ENCODE measurements at places on chromosomes 7 and 10.

- DNase-seq = no peak
Measured at GRCh38 chr7:47681249-47681810, 99.4 kb upstream of the TNS3 start.

DNA sequence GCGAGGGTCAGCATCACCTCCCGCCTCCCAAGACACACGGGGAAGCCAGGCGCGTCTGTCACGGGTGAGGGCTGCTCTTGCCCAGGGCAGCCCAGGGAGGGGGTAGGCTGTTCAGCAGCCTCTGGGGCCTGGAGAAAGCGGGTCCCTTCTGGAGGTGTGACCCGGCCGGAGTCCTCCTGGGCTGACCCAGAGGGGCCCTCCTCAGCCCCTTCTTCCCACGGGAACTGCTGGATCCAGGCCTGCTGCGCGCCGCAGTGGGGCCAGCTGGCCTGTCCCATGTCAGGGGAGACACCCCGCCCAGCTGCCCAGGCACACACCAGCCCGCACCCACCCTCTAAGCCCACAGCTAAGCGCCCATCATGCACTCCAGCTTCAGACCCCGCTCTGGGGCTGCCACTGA, 41.8 kb downstream of the INSIG1 start:
- no peak for DNase-seq

DNA sequence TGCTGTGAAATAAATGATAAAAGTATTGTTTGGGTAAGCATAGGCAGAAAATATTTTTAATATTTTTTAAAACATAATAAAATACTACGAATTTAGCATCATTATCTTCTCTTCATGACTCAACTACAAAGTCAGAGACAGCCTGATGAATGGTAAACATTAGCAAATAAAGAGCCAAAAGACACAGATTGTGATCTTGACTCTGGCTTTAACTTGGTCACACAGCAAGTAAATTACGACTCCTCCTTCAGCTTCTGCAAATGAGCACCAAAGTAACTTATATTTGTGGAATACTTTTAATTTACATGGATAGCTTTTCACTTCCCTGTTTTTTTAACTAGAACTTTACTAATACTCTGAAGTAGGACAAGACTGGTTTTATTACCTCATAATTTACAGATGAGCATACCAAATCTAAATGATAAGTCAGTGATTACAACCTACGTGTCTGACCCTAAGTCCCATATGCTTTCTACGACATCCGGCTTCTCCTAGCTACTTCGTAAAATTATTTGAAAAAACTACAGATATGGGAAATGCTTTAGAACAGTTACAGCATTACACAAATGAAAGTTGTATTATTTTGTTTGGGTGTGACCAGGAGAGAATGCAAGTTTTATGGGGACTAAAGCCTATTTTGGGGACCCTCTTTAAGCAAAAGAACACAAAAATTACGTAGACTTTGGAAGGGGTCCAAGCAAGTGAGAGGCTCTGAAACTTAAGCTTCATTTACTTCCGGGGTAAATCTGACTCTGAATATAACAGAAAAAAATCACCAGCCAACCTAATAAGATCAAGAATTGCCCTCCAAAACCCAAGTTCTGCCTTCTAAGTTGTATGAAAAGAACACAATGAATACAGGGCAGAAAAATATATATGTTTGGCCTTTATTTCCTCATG, 133.8 kb downstream of the CPEB3 start:
- no peak for DNase-seq

GRCh38 chr10:129730993-129731325, 233.1 kb downstream of the EBF3 start:
- DNase-seq = no peak

DNA sequence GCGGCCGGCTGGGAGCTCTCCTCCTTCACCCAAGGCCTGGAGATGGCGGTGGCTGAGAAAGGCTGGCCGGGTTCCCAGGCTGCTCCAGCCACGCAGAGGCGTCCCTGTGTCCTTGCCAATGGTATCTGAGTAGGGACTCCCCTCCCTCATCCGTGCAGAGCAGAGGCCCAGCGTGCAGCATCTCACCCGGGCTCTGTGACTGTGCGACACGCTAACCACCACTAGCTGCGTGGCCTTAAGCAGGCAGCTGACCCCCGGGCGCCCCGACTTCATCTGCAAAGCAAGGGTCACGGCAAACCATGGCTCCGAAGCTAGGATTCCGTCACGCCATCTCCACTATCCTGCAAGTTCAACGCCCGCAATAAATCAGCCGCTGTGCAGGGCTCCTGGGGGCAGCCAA, 47.2 kb upstream of the TNRC18 start:
- DNase-seq = no peak

- DNase-seq = peak; percentile 92
Measured at GRCh38 chr7:140062528-140063299, at the start of gene PARP12. Gene PARP12, minus strand, starts transcription at chr7:140062951. Its CDS starts 104 bp downstream, at chr7:140062847.

DNA sequence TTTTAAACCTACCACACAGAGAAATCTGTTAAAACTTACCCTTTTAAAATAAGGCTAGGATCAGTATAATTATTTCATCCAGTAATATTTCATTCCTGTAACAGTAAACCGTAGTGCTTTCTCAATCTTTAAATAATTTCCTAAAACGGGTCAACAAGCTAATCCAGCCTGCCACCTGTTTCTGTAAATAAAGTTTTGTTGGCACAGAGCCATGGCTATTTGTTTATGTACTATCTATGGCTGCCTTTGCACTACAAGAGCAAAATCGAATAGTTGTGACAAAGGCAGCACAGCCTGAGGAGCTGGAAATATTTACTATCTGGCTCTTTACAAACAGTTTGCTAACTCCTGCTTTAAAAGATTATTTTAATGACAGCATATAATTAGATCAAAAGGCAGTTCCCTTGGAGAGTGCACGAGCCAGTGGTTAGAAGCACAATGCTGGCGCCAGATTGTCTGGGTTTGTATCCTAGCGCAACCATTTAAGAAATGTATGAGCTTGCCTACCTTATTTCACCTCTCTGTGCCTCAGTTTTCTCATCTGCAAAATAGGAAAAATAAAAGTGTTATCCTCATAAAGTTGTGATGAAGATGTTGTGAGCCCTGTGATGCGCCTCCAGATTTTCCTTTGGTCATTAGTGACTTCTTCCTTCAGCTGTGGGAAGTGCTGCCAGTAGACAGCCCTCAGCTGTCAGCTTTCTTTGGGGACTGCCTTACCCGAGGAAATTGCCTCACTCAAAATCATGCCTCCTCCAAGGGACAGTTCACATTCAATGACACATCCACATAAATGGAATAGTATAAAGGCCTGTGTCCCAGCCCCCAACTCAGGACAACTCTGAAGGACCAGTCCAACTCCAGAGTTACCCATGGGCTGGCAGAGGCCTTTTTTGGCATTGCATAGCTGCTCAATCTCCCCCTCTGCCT, 11.8 kb upstream of the MIOS start:
- no peak for DNase-seq

DNA sequence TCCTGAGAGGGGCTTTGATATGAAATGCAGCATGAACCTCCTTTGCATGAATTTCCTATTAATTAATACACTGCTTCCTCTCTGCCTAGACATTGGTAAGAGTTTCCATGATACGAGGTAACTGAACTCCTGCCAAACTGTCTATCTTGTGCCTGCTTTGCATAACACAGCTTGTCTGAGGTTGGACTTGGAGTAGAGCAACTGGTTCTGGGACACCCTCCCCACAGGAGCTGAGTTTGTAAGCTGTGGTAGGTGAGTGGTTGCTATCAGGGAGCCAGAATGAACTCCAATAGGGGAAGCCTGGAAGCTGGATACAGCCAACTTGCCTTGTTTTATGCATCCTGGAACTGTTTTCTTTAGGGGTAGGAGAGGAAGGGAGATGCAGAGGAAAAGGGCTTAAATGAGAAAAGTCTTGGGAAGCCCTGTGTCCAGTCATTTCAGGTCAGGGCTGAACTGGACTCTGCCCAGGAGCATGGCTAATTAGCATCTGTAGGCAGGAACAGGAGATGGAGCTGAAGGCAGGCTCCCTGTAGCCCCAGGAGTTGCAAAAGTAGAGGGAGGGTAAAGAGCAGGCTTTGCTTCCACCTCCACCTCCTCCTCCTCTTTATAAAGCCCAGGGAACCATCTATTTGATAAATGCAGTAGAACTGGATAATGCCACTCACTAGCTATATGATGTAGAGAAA, 73.2 kb upstream of the GPR158 start:
- no peak for DNase-seq

DNA sequence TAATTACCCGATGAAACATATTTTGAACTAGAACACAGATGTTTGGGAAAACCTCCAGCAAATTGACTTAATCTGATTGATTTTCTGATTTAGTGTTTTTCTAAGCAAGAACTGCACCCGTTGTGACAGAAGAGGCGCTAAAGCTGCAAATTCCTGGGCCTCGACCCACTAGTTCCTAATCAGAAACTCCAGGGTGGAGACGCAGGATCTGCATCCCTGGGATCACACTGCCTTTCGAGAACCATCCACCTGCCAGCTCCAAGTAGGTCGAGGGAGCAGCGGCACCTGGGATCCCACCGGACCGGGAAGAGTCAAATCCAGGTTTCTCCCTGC, 136.8 kb upstream of the CDCA7L start:
- no peak for DNase-seq

DNA sequence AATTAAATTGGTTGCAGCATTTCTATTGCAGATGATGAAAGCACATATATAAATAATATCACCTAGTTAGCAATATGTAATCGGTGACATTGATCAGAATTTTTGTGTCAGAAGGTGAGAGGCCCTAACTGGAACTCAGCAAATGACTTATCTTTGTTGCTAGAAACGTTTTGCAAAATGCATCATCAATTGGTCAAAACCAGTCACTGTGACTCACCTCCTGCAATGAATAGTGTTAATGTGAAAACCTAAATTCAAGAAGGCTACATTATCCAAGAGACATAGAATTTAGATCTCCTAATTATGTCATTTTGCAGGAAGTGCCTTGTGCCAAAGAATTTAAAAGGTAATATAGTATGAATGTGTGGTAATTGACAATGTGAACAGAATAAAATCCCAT, 9.8 kb upstream of the PNLIPRP3 start:
- no peak for DNase-seq

- no peak for DNase-seq
Measured at GRCh38 chr10:70054902-70055301, 2.3 kb downstream of the MACROH2A2 start.

DNA sequence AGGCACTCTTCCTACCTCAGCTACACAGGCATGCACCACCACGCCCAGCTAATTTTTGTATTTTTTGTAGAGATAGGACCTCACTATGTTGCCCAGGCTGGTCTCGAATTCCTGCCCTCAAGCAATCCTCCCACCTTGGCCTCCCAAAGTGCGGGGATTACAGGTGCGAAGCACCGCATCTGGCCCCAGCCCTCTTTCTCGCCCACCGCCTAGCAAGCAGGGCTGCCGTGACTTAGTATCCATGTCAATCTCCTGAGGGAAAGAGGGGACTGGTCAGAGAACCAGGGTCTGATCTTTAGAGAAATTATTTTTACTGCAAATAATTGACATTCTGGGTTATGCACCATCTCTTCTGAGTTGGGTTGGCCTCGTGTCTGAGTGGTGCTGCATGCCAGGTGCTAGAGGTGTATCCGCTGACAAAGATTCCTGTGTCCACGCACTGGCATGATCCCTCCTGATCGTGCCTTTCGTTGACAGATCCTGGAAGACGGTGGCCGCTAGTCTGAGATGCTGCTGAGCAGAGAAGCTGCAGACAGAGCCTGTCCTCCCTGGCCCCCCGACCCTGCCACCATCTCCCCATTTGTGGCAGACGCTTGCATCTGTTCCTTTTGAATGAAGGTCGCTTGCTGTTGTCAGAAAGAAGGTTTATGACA, 22.7 kb downstream of the WIPI2 start:
- DNase-seq = no peak

- no peak for DNase-seq
Measured at GRCh38 chr7:51029701-51030191, 247.1 kb upstream of the GRB10 start.

- DNase-seq = no peak
Measured at GRCh38 chr10:128751284-128751683, 625.1 kb upstream of the MKI67 start.

- no peak for DNase-seq
Measured at GRCh38 chr10:22634093-22634492, 80.3 kb downstream of the PIP4K2A start.

DNA sequence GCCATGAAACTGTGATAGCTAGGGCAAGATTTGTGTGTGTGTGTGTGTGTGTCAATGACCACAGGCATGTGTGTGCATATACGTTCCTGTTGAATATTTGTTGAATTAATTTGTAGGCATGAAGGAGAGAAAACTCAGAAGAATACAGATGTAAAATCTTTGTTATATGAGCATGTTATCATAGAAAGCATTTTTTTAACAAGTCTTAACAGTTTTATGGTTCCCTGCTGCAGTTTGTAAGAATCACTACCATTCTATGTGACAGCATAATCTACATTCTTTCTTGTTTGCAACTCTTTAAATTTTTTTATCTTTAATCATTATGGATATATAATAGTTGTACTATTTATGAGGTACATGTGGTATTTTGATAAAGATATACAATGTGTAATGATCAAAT, 130.3 kb downstream of the CD36 start:
- DNase-seq = no peak

DNA sequence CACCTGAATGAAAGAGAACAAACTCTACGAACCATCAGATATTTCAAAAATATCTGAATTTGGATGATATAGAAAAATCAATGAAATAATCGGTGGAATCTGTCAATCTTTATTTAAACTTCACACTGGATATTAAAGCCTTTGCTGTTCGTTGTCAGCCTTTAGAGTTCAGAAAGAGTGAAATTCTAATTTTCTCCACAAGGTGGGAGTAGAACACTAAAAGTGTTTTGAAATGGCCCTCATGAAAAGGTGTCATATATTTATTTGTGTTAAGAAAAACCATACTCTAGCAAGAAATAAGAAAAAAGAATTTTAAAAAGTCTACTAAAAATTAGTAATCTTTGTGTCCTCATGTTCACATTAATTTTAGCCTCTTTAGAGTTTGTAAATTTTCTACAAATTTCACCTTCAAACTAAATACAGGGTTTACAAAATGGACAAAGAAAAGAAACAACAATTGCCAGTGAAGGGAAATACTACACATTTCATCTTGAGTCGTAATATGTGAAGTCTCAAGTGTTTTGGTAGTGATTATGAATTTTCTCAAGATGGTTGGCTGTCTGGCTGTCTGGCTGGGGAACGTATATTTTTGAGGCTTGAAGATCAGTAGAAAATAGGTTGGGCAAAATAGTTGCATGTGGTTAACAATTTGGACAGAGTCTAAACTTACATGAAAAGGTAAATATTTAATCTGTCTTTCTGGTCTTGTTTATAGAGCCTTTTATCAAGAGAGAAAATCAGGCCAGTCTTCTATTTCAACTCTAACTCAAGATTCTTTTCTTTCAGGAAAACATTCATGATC, 43.7 kb downstream of the DNAJB9 start:
- no peak for DNase-seq
